Upper lobe of right lung (tissue), 1 donor: ENCODE measurements at places on chromosomes 2 and 18. TPM values are rescaled to one million over a fixed set of nuclear protein-coding genes. Genes with fewer than 3 reads are reported as not detected.

GRCh38 chr2:41420219-41420618 lies 627.6 kb upstream of the PKDCC start:
- H3K4me3 ChIP-seq = no peak overlapping the region
- H3K36me3 ChIP-seq = no peaks in the 10 kb centered on the region
- no peaks in the 10 kb centered on the region for H3K27me3 ChIP-seq
- no peak overlapping the region for H3K27ac ChIP-seq
- peaks cover 4% of the 10 kb centered on the region for H3K4me1 ChIP-seq

- no peak overlapping the region for H3K4me3 ChIP-seq
- H3K27me3 ChIP-seq = no peaks in the 10 kb centered on the region
- DNase-seq = no peak
- H3K4me1 ChIP-seq = no peaks in the 10 kb centered on the region
- no peak overlapping the region for H3K27ac ChIP-seq
- H3K36me3 ChIP-seq = no peaks in the 10 kb centered on the region
These were observed 79.7 kb downstream of the EHBP1 start for GRCh38 chr2:62785216-62785615.

GRCh38 chr2:238643400-238643907 lies 204.4 kb upstream of the TWIST2 start:
- H3K4me1 ChIP-seq = no peaks in the 10 kb centered on the region
- no peak overlapping the region for H3K27ac ChIP-seq
- DNase-seq = no peak

DNA sequence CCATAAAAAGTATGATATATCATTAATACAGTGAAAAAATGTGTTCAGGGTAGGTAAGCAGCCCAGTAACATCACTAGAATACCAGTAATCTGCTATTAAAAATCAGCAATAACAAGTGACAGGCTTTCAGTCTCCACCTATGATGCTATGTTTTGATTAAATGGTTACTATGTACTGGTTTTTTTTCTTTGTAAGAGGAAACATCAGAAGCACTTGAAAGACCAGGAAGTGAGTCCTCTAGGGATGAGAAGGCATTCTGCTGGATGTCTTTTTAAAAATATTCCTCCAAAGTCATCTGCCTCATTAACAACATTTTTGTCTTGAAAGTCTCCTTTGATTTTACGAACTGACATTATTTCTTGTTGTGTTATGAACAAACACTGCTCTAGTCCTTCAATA lies 136.0 kb upstream of the FAM98A start:
- H3K4me1 ChIP-seq = no peaks in the 10 kb centered on the region
- H3K27me3 ChIP-seq = no peaks in the 10 kb centered on the region
- no peak overlapping the region for H3K27ac ChIP-seq

DNA sequence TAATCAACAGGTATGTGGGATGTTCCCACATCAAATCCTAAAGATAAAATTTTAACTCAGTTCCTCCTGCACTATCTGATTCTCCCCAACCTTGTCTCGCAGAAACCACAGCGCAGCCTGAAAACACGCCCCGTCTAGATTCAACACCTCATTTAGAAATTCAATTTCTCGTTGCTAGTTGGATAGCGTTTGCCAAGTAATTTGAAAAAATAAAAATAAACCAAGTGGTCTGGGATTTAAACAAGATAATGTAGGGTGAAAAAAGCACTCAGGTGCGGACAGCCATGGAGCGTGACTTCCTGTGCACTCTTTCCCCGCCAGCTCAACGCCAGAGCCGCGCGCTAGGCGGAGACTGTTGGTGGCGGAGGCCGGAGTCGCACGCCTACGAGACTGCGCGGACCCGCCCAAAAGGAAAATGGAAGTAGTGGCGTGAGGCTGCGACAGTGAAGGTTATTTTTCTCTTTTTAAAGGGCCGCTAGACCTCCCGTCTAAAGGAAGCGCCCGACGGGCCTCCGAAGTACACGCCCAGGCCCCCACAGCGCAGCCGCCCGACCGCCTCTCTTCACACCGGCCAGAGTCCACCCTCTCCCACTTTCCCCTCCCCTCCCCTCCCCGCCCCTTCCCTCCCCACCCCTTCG lies 615 bp upstream of the CCNT2 start:
- H3K4me1 ChIP-seq = peaks cover 25% of the 10 kb centered on the region
- DNase-seq = no peak
- no peaks in the 10 kb centered on the region for H3K27me3 ChIP-seq
- no peaks in the 10 kb centered on the region for H3K36me3 ChIP-seq
- peak overlapping the region; percentile 99 for H3K27ac ChIP-seq

DNA sequence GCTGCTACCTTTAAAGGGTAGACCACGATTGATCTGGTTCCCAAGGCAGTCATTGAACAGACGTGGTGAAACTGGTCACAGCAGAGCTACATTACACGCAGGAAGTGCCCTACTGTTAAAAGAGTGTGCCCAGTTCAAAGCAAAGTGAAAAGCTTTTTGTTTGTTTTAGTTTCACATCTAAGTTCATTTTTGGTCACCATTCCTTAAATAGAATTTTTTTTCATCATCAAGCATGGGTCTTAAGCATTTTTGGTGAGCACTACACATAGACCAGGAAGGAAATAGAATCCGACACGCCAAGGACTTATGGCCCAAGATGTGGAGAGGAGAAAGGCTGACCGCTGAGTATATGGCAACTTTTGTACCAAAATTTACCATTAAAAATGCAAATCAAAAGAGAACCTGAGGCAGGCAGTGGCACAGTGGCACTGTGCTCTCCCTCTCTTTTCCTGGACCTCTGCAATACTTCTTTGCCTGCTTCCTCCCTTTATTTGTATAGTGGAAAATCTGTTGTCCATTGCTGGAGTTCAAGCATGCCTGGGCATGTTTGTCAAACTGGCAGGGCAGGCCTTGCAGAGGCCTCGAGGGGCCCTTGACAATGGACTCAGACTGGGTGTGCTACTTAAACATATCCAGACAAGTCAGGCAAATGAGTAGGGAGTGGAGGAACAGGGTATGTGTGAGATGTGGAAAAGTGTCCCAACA lies 42.6 kb upstream of the HNRNPA3 start:
- H3K27ac ChIP-seq = peak overlapping the region; percentile 72
- peak; percentile 80 for DNase-seq
- H3K4me1 ChIP-seq = peaks cover 34% of the 10 kb centered on the region

GRCh38 chr2:30336978-30337841 lies 105.9 kb downstream of the LBH start:
- H3K27me3 ChIP-seq = no peaks in the 10 kb centered on the region
- no peaks in the 10 kb centered on the region for H3K36me3 ChIP-seq
- no peak for DNase-seq
- no peak overlapping the region for H3K4me3 ChIP-seq

- H3K4me1 ChIP-seq = peaks cover 15% of the 10 kb centered on the region
- no peak overlapping the region for H3K4me3 ChIP-seq
- H3K27me3 ChIP-seq = no peaks in the 10 kb centered on the region
- DNase-seq = no peak
- no peak overlapping the region for H3K27ac ChIP-seq
- H3K36me3 ChIP-seq = no peaks in the 10 kb centered on the region
These were observed 24.4 kb downstream of the GRHL1 start for GRCh38 chr2:9975805-9976447.

GRCh38 chr2:147223119-147223518 lies 621.7 kb upstream of the ACVR2A start:
- H3K4me3 ChIP-seq = no peak overlapping the region
- H3K4me1 ChIP-seq = no peaks in the 10 kb centered on the region
- H3K27ac ChIP-seq = no peak overlapping the region
- H3K36me3 ChIP-seq = no peaks in the 10 kb centered on the region
- no peak for DNase-seq

- no peaks in the 10 kb centered on the region for H3K36me3 ChIP-seq
- peaks cover 100% of the 10 kb centered on the region for H3K27me3 ChIP-seq
- H3K27ac ChIP-seq = no peak overlapping the region
These were observed 2.2 kb downstream of the GAD1 start for GRCh38 chr2:170818752-170819470.

DNA sequence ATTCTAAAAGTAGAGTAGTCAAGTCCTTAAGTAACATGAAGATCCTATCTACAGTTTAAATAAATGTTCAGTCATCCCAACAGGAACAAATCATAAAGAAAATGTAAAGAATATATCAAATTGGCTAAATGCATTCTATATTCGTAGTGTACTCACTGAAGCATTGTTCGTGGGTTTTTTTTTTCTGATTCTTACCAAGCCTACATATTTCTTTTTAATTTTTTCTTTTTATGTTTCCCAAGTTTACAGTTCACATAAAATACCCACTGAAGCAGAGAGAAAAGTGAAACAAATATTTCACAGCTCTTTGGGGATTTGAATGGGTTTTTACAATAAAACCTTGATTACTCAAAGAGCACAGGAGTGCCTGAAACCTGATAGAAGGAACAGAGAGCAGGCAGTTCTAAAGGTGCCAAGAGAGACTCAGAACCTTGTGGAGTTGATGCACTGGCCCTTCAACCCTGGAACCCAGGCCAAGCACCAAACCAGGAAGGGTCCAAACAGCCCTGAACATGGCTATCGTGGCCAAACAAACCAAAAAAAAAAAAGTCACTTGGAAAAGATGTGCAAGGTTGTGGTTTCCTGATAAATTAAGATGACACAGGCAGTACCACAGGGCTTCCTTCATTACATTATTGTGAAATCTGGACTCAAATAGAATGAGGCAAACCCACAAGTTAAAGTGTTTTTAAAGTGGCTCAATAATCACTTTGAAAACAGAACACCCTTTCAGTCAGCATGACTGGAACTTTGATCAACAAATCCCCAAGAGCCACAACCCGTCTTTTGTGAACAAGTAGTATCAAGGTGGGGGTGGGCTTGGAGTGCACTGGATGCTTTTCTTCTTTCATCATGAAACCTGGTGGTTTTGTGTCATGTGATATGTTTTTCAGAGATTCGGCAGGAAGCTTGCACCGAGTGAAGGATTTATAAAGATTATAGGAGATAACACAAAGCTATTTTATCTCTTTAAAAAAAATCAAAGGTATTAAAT lies 245.0 kb upstream of the FN1 start:
- H3K4me3 ChIP-seq = no peak overlapping the region
- H3K4me1 ChIP-seq = peaks cover 20% of the 10 kb centered on the region
- H3K27ac ChIP-seq = no peak overlapping the region
- no peaks in the 10 kb centered on the region for H3K27me3 ChIP-seq
- no peaks in the 10 kb centered on the region for H3K36me3 ChIP-seq

GRCh38 chr2:134258684-134259388 lies 5.0 kb downstream of the MGAT5 start:
- DNase-seq = no peak
- no peak overlapping the region for H3K27ac ChIP-seq
- H3K4me3 ChIP-seq = no peak overlapping the region
- peaks cover 39% of the 10 kb centered on the region for H3K4me1 ChIP-seq

The EIF4E2 gene
- 68.0 TPM for total RNA-seq

The LMAN2L gene
- total RNA-seq = 16.5 TPM

The PMAIP1 gene
- 3.1 TPM for total RNA-seq

The NAT8 gene
- total RNA-seq = not detected
